Cardiac fibroblast (primary cell): ENCODE measurements at places on chromosomes 11 and 22.

- peak; percentile 96 for DNase-seq
These were observed 49.8 kb downstream of the CLMP start for GRCh38 chr11:123145220-123145619.

DNA sequence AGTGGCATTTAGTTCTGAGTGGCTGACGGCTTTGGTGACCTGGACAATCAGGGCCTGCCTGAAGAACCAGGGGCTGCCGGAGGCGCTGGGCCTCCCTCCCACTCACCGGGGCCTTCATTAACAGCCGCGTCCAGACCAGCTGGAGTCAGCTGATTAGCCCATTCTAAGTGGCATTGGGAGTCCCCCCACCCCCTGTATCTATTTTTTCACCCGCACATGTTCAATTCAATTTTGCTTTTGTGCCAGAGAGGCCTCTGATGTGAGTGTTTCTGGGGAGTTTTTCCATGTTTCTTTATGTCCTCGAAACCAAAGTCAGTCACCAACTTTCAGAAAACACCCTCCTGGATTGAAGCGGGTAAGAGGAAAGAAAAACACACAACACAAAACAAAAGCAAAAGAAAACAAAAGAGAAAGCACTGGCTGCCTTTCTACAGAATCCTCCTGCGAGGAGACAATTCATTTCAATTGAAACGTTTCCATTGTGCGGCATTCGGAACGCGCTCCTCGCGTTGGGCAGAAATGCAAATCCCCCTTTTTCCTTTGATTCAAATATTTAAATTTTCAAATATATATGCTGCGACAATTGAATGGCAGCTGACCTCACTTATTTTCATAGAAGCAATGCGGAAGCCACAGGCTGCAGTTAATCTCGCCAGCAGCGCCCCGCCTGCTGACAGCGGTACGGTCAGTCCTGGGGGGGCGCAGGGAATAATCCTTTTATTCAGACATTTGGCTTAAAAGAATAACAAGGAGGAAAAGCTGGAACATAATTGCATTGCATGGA lies 17.7 kb downstream of the CDKN1C start:
- DNase-seq = no peak

DNA sequence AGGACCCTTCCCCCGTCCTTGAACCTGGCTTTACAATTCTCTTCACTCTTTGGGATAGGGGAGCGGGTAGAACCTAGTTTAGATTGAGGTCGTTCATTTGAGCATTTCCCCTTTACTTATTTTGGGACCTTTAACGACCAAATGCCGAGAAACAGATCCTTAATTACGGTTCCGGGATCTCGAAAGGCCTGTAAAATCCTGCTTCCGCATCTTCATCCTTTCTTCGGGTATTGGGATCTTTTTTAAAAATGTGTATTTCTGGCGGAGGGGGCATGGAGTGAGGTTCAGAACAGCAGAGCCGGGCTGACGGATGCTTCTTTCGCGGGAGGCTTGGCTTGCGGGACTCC lies 395 bp upstream of the HIPK3 start:
- no peak for DNase-seq

DNA sequence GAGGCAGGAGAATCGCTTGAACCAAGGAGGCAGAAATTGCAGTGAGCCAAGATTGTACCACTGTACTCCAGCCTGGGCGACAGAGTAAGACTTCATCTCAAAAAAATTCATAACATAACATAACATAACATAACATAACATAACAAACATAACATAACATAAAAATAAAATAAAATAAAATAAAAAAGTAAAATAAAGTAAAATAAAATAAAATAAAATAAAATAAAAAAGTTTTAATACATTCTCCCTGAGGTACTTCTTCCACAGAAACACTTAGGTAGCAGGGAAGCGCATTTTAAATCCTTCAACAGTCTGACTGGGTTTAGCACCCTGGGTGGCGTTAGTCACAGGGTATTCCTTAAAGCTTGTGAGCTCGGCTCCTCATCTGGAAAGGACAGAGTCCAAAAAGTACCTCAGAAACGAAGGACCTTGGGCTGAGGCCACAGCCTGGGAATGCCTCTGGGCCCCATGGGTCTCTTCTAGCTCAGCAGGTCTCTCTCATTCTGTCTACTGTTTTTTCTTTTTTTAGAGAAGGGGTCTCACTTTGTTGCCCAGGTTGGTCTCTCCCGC lies 41.7 kb downstream of the MICAL3 start:
- DNase-seq = no peak

- DNase-seq = no peak
These were observed 3.2 kb upstream of the CACNA1I start for GRCh38 chr22:39567135-39567946.

DNA sequence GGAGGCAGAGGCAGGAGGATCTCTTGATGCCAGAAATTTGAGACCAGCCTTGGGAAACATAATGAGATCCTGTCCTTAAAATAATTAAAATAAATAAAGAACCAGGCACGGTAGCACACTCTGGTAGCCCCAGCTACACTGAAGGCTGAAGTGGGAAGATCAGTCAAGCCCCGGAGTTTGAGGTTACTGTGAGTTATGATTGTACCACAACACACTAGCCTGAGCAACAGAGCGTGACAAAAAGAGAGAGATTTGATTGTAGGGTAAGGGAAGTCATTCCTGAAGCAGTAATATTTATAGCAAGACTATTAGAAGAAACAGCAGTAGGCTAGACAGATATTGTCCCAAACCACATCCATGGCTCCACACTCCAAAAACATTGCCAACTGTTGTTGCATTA lies 1408.4 kb upstream of the TENM4 start:
- no peak for DNase-seq

GRCh38 chr11:28537822-28538221 lies 429.6 kb downstream of the METTL15 start:
- DNase-seq = no peak

DNA sequence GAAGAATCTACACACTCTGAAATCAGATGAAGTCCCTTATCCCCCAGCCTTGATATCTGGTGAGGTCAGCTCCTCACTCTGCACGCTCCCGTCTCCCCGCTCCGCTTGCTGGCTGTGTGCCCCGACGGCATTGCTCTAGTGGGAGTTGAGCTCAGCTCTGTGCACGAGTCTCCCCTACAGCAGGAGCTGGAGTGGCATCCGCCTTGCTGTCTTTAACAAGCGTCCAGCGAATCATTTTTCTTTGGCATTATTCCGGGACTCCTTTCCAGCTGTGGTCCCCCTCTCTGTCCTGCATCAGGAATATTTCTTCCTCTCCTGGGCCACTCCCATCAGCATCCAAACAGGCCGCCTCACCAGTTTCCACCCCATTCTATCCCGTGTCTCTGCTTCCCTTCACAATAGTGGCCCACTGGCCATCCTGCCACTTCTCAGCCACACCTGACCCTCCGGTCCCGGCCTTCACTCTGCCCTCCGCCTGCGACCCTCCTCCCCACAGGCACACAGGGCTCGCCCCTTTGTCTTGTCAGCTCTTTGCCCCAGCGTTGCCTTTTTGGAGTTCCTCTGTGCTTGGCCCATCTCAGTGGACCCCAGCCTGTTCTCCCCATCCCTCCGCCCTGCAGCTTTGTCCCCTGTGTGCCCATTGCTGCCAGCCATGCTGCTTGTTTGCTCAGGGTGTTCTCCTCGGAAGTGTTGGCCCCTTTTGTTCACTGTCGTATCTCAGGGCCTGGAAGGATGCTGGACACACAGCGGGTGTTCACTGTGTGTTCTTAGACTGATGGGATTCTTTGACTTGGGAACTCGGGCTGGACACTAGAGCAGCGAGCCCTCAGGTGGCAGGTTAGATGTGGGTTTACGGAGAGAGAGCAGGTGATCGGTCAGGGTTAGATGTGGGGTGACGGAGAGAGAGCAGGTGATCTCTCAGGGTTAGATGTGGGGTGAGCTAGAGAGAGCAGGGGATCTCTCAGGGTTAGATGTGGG lies 441.8 kb downstream of the TBC1D22A start:
- no peak for DNase-seq
